ENCODE measurements at places on chromosomes 1 and 21.

DNA sequence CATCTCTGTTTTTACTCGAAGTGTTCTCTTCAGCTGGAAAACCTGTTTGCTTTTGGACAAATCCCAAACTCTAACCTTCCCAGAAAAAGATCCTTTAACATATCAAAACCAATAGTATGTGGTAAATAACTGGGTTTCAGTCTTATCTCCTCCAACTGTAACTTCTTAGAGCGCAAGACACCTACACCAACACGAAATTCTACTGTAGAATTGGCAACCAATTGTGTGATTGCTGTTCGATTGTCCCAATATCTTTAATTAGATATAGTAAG lies 5.8 kb upstream of the MPZL1 start:
- DNase-seq = no peak

DNA sequence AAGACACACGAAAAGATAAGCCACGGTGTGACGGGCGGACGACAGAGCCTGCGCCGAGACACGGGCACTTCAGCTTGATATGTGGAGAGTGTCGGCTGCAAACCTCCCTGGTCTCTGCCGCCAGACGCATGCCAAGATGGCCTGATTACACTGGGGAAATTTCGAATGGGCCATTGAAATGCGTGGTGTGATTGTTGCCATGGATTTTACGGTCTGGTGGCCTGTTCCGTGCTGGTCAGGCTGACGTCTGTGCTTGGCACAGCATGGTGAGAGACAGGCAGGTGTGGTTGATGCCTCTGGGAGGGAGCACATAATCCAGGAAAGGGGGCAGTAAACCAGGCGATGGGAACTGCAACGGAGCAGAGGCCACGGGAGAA lies 105.6 kb upstream of the TMPRSS2 start:
- no peak for DNase-seq

- no peak for DNase-seq
Observed at GRCh38 chr21:34091607-34092006, 18.2 kb downstream of the MRPS6 start.

DNA sequence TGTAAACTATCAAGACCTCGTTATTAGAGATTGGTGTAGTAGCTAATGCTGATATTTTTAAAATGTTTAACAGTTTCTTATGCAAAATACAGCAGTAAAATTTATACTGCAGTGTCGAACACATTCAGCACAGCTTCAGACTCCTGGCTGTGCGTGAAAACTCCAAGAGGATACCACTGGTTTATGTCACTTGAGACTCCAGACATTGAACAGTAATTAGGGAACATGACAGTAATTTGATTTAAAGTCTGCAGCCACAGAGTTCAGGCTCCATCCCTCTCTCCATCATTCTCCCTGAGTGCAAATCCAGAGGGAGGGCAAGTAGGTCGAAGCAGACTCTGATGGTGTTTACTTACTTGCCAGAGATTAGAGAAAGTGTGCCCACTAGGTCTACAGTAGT lies 94.2 kb downstream of the AK5 start:
- no peak for DNase-seq

DNA sequence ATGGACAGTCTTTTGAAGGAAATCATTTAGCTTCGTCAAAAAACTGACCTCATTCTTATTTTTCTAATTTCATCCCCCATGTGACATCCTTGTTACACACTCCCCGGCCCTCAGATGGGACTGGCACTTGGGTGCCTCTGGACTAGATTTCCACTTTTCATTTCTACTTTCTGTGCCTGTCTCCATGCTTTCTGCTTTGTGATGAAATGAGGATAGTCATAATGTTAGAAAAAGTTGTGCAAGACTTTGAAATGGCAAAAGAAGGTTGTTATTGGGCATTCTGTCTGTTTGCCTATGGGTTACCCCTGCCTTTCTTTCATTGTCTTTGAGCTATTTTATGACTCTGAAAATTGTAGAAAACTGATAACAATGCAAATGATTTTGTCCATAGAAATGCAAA lies 54.9 kb downstream of the MDM4 start:
- no peak for DNase-seq

- DNase-seq = no peak
Observed at GRCh38 chr1:64228167-64228957, 24.9 kb downstream of the UBE2U start.

GRCh38 chr1:29903548-29904166 lies 667.3 kb downstream of the PTPRU start:
- DNase-seq = no peak

GRCh38 chr1:61028136-61028535 lies 54.2 kb upstream of the NFIA start:
- DNase-seq = no peak

DNA sequence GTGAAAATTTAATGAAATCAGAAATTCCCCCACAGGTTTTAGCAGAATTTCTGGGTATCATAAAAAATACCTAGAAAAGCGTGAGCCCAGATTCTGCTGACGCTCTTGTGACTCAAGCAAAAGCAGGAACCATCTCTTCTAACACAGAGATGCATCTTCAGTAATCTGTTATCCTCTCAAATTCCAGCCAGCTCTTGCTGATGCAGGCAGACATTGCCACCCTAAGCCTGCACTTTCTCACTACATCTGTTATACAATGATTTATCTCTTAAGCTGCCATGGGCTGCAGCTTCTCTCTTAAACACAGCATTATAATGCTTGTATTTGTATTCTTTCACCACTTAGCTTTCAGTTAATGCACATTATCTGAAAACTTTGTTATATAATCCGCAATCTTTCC lies 113.0 kb upstream of the RGS1 start:
- no peak for DNase-seq

DNA sequence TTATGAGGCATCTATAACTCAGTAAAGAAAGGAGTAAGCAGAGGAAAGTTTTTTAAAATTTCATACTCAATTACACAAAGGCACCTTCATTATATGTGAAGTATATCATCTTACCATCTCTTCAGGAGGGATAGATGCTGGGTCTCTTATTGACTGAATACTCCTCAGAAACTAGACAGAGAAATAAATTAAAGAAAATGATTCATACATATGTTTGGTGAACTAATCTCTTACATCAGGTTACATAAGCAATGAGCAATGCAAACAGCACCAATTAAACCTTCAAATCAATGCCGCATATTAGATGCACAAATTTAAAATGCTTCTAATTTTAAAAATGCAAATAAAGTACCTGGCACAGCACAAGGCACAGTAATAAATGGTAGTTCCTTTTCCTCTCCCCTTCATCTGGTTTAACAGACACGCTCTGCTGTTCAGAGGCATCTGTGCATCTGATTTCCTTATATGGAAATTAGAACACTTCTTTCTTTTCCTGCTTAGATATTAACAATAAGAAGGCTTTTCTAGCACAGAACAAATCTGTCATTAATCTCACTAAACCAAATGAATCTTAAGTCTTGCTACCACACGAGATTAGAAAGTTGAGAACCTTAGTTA lies 20.0 kb downstream of the SCYL3 start:
- DNase-seq = no peak

All from activated naive CD4-positive, alpha-beta T cell (primary cell).